ENCODE measurements at places on chromosomes 16 and 17. TPM values are rescaled to one million over a fixed set of nuclear protein-coding genes. Genes with fewer than 3 reads are reported as not detected.

Gene BRIP1
- polyA plus RNA-seq, result 1.8 TPM

Gene MGAT5B
- polyA plus RNA-seq, result not detected

Gene NOTUM
- polyA plus RNA-seq, result not detected

Gene IRX5
- 3.6 TPM for polyA plus RNA-seq

Gene ASGR1
- polyA plus RNA-seq, result 0.75 TPM

Gene CNTNAP4
- not detected for polyA plus RNA-seq

Gene FBXW10B
- polyA plus RNA-seq, result not detected

Gene TMEM235
- not detected for polyA plus RNA-seq

Gene DNASE1L2
- polyA plus RNA-seq, result 0.89 TPM

Gene BAIAP2
- polyA plus RNA-seq, result 28.2 TPM

Gene SNX20
- polyA plus RNA-seq, result not detected

All from GM23248 (cell line).